Urinary bladder (tissue), 4 donors: ENCODE measurements at places on chromosomes 5 and 9. TPM values are rescaled to one million over a fixed set of nuclear protein-coding genes. Genes with fewer than 3 reads are reported as not detected.

DNA sequence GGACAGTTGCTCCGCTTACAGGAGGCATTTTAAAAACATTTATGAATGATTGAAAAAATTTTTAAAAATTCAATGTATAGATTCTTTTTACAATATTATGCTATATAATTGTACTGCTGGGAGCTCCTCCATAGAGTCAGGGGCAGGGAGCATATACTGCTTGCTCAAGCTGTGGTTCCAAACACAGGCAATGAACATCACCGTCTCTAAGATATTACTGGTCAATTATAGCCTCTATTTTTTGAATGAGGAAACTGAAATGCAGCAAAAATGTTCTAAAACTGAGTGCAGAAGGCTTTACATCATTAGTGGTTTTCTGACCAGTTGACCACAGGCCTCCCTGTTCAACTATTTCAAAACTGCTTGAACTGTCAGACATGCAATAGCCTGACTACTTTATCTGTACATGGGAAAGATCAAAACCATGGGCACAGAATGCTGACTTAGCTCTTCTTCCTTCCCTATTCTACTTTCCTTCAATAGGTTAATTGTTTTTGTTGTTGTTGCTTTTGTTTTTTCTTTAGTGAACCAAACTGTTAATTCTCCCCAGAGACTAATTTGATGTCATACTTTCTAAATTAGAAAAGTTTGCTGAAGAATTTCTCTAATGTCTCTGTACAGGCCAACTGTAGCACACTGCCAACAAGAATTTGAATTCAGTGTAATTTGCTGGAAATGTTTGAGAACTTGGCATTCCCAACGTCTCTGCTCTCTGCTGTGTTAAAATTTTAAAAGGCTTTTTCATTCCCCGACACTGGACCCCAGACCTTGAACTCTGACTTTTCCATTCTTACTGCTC lies 107.6 kb upstream of the MPDZ start:
- DNase-seq = no peak

VDAC1 gene
- 136 TPM for total RNA-seq

DNA sequence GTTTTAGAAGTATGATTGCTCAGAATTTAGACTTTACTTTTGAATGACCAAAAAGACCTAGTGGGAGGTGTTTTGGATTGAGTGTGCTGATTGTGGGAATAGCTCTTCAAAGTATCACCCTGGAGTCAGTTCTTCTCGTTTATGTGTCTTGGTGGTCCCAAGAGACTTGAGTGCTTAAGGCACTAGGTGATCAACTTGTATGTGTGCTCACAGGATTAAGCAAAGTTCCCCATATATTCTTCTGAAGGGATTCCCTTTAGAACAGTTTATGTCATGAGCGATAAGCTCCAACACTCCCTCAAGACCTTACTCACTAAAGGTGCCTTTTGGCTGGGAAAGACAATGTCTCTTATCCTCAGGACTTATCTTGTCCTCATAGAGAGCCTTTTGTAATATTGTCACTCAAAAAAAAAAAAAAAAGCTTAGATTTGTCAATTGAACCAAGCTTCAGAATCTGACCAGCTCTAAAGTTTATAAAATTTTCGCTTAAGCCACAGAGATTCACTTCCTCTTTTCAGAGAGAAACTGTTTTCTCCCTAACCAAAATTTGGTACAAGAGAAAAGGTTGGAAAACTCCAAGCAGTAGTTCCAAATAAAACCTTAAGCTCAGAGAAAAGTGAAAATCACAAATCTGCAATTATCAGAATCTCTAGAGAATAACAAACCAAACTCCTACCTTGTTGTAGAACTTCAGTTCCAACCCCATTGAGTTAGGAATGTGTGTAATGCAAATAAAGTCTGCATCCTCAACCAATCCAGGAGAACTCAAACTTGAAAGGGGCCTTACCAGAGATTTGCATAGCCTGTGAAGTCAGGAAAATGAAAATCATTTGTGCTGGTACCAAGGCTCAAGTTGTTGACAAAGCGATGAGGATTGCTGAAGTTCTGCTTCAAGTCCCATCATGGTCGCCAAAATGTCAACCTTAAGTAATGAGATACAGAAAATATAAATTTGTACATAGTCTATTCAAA lies 40.0 kb upstream of the PDZD2 start:
- DNase-seq = no peak

- no peak for DNase-seq
These were observed 1.5 kb downstream of the DNAJC21 start for GRCh38 chr5:34930870-34931269.

GRCh38 chr9:83965350-83966208 lies 14.4 kb downstream of the HNRNPK start:
- DNase-seq = no peak

GRCh38 chr5:7251132-7251531 lies 144.8 kb upstream of the ADCY2 start:
- no peak for DNase-seq

COL15A1 gene
- 136 TPM for total RNA-seq

- no peak for DNase-seq
These were observed 1.8 kb upstream of the KLF4 start for GRCh38 chr9:107491081-107492053.

- no peak for DNase-seq
These were observed 61.1 kb downstream of the GNA14 start for GRCh38 chr9:77587042-77587441.

- DNase-seq = no peak
These were observed 68.3 kb downstream of the LPAR1 start for GRCh38 chr9:110969971-110970386.

GRCh38 chr5:125310749-125311148 lies 564.3 kb upstream of the ZNF608 start:
- no peak for DNase-seq

DNA sequence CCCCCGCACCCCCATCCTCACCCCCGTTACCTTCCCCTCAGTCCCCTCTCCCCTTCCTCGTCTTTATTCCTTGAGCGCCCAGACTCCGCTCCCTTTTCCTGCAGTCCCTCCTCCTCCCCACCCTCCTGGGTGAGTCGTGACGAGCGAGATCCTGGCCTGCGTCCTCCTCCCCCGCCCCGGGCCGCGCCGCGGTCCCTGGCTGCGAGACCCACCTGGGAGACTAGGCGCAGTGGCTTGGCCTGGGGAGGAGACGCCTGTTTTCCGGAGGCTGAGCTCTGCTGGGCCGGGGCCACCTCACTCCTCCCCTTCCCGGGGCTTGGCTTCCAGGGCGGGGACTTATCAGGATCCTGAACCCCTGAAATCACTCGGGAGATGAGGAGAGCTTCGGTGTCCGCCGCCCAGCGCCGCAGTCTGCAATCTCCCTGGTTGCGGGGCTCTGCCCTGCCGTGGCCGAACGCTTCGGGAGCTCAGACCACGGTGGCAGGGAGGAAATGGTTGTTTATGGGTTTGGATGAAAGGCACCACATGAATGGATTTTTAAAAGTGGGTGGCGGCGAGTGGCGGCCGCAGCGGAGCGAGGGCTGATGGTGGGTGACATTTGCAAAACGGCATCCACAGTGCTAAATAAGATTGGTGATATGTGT lies 984 bp downstream of the STXBP1 start:
- DNase-seq = no peak

DNA sequence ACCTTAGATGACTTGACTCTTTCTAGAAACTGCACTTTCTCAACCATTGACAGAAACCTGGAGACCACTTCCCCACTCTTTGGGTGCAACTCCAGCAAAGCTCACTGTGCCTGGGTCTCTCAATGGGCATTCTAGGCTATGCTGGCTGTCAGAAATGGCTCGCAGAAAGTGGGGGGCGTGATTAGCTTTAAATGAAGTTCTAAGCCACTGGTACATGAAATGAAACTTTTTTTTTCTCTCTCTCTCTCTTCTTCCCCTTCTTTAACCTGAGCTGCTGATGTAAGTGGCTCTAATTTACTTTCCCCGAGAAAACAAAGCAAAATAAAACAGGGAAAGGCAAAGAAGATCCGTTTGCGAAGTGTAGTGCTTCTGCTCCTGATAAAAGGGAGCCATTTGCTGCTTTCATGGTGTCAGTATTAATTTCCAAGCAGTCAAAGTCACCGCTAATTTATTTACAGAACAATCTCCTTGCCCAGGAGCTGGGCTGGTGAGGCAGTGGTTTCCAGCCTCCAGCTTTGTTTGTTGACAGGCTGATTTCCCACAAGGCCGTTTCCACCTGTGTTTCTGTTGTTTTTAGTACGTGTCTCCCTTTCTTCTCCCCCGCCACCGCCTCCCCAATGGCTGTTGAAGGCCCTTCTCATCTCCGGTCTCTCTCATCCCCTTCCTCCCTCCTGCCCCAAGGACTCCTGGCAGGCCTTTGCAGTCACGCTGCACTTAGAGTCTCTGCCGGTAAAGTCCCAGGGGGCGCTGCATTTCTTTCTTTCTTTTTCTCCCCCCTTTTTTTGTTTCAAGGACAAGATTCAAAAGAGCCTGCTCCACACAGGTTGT lies 422.9 kb downstream of the EBF1 start:
- DNase-seq = no peak

DNA sequence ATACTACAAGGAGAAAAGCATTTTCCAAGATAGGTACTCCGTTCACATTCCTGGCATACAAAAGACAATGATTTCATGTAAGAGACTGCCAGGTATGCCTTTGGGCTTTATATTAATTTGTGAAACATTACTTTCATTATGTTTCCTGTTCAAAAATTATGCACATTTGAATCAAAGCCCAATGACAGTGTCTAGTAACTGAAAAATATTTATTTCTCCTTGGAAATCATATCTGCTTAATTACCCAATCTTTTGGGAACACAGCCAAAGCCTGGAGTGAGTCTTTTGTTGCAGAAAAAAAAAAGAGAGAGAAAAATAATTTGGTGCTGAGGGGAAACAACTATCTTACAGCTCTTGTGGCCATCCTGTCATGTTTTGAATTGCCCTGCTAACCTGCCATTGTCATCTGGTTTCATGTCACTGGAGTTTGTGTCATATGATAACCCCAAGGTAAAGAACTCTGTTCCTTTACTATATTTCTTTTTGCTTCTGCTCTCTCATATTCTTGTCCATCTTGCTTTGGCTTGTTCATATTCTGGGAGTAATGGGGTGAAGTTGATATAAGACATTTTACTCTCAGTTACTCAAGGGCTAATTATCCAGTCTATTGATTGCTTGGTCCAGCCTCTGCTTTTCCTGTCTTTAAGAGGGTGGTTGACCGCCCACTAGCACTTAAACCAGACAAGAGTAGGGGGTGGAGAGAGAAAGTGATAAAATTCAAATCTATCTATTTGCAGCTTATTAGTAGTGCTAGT lies 238.3 kb upstream of the NUDT12 start:
- DNase-seq = no peak

- no peak for DNase-seq
These were observed 161.9 kb downstream of the TRIO start for GRCh38 chr5:14305045-14305444.

FBP2 gene
- total RNA-seq = 2.2 TPM

GRCh38 chr5:127924606-127925005 lies 159.0 kb upstream of the SLC12A2 start:
- no peak for DNase-seq

PCDHB3 gene
- total RNA-seq = 4.6 TPM

SEC24A gene
- 52.7 TPM for total RNA-seq

DNA sequence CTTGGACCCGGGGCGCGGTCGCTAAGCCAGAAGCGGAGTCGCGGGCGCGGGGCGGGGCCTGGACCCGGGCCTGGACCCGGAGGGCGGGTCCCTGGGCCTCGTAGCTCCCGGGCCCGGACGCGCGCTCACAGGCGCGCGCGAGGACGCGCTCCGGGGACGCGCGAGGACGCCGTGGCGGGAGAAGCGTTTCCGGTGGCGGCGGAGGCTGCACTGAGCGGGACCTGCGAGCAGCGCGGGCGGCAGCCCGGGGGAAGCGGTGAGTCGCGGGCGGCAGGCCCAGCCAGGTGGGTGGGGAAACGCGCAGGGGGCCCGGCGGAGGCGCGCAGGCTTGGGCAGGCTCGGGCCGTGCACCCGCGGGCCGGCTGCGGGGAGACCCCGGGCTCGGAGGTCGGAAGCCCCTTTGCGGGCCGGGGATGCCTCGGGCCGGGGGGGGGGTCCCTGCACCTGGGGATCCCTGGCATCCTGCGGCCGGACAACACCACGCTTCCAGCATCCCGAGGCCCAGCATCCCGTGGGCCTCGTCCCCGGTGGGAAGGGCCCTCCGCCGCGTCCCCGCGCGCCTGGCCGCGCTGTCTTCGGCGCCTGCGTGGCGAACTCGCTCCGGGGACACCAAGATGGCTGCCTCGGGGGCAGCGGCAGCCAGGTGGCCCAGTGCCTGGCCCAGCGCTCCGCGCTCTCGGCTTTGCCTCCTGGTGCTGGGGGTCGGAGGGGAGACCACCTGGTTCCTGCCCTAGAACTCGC lies at the start of gene SFXN1:
Gene SFXN1, plus strand, starts transcription at position 177 of the 741 bp plus-strand sequence. CDS start 13,544 bp downstream, outside the sequence.
- DNase-seq = peak; percentile 23

- DNase-seq = no peak
These were observed 18.7 kb downstream of the C5orf58 start for GRCh38 chr5:170251462-170251861.

GOLGA1 gene
- 17.7 TPM for total RNA-seq

MRPS30 gene
- 122 TPM for total RNA-seq

- DNase-seq = no peak
These were observed 752.1 kb downstream of the DTWD2 start for GRCh38 chr5:118236108-118236849.

GRCh38 chr9:68904454-68904853 lies 109.5 kb downstream of the PRKACG start:
- DNase-seq = no peak

SLC1A3 gene
- 18.1 TPM for total RNA-seq

- DNase-seq = no peak
These were observed 262.5 kb upstream of the CHD1 start for GRCh38 chr5:99191206-99191745.

FOXD4L3 gene
- total RNA-seq = not detected

NSG2 gene
- total RNA-seq = 9.6 TPM

GRCh38 chr5:92863666-92864065 lies 717.4 kb downstream of the NR2F1-AS1 start:
- no peak for DNase-seq

SLC34A1 gene
- total RNA-seq = not detected

DNA sequence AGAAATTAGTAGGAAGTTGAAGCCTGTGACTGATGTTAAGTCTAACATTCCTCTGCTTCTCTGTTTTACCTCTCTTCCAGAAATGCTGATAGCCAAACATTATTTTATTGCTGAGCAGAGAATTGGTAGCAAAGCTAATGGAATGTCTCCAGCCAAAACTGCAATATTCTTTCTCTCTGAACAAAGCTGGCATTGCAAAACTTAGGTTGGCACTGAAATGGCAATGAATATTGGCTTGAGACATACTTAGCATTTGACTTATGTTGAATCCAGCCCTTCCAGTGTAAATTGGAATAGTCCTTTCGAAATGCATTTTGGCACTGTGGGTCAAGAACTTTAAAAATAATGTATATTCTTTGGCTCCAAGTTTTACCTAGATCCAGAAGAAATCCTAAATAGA lies 21.1 kb downstream of the FAF2 start:
- DNase-seq = no peak

- DNase-seq = no peak
These were observed 221.1 kb downstream of the NR2F1-AS1 start for GRCh38 chr5:93359960-93360305.

PCDHGA2 gene
- total RNA-seq = 5.7 TPM
